ENCODE measurements at places on chromosomes 7 and 10. TPM values are rescaled to one million over a fixed set of nuclear protein-coding genes. Genes with fewer than 3 reads are reported as not detected.
A peak's percentile ranks its signal among the peaks of the same experiment; 100 is the strongest.

- DNase-seq, result no peak
Observed at GRCh38 chr10:87550741-87551140, 46.0 kb downstream of the MINPP1 start.

DNA sequence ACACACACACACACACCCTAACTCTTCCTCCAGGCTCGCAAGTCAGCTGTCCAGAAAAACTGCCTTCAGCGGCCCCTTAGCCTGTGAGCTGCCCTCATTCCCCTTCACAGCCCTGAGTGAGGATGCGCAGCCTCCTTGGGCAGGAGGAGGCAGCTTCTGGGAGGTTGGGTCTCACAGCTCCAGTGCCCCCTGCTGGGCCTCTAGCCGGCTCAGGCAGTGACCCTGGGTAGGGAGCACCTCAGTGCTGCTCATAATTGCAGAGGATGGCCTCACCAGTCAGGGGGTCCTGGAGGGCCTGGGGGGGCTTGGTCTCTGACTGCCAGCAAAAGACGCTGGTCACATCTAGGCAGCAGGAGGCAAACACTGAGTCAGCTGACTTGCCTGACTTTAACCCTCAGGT lies 43.7 kb downstream of the ZNF273 start:
- no peak for DNase-seq

DNA sequence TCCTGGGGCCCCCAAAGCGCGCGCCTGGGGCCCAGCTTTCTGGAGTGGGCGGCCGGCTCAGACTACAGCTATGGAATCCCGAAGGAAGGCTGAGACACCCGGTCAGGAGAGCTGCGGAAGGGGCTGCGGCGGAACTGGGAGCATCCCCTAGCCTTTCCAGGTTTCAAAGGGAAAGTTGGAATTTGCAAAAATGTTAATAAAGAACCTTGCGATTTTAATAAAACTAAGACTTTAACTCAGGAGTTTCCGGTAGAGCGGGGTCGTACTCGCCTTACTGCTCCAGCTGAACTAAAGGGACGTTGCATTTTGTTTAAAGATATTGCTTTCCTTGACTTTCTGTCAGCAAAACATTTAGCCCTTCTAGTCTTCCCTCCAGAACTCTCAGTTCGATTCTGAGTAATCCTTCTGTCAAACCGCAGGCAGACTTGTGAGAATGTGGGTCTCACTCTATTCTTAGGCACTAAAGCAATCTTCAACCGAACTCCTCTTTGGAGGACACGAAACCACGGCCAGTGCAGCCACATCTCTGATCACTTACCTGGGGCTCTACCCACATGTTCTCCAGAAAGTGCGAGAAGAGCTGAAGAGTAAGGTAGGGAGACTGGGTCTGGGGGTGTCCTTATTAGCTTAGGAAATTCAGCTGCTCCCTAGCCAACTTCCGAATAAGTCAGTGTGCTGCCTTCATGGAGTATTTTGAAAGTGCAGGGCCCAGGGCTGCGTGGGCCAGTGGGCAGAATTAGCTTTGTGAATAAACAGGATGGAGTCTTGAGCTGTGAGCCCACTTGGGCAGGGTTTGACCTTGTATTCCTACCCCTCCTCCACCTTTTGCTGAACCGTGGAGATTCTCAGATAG lies 1.9 kb downstream of the CYP26A1 start:
- DNase-seq, result no peak

DNA sequence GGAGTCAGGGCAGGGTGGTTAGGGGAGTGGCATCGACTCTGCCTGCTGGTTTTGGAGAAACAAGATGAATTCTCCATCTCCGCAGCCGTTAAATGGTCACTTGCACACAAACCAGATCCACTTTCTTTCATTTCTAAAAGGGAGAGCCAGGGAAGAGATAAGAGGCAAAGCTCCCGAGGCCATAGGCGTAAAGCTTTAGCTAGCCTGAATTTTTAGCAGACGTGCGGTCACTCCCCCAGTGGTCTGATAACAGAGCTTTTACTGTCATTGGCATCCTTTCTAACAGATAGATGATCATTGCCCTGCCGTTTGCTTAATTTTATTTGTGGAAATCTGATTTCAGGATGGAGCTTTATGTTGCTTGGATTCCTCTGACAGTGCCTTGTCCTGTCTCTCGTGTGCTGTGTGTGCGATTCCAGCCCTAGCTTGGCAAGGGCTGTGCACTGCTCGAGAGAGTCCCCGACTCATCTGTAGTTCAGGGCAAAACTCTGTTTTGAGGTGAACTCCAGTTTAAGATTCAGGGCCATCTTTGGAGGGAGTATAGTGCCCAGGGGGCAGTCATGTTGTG lies 62.5 kb downstream of the GATA3 start:
- DNase-seq, result no peak

DNA sequence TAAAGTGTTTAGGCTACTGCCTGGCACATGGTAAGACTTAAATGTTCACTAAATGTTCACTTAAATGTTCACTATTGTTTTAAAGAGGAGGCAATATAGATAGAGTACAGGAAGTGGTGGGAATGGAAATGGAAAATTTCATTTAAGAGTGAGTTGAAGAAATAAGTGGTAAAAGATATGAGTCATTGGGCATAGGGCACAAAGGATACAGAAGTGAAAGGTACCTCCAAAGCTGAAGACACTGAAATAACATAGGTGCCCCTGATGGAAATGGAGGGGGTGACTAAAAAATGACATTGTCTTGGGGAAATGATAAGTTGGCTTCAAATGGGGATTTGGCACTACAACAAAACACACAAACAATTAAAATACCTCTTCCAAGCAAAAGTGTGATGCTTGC lies 5.2 kb upstream of the FRA10AC1 start:
- no peak for DNase-seq

DNA sequence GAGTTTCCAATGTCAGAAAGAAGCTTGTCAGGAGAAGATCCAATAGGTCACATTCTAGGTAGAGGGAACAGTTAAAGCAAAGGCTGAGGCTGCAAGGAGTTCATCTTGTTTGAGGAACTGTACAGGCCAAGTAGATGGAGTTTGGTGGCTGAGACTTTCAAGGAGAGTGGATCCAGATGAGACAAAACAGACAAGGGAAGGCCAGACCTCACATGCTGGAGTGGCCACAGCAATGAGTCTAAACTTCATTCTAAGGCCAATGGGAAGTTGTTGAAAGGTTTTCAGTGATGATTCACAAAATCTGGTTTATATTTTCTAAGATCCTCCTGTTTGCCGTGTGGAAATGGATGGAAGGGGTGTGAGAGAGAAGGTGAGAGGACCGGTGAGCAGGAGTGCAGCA lies 40.0 kb downstream of the EPDR1 start:
- peak; percentile 37 for DNase-seq

- DNase-seq, result no peak
Observed at GRCh38 chr7:28176645-28177044, 4.0 kb downstream of the JAZF1 start.

DNA sequence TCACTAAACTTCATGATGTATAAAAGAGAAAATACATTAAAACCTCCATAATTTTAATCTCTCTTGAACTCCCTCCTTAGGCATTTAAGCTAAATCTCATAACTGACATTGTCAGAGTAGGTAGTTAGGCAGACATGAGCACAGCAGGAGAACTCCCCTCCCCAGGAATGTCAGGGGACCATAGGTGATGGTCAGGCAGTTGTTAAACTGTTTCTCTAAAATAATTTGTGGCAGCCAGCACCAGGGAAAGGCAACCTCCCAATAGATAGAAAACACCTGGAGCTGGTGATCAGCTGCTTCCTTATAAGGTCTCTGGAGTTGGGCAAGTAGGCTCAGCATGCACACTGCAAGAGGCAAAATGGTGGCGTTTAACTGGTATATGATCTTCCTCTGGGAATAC lies 73.0 kb downstream of the TPK1 start:
- no peak for DNase-seq

- DNase-seq, result no peak
Observed at GRCh38 chr7:100380196-100380595, 6.9 kb downstream of the PILRA start.

- DNase-seq, result no peak
Observed at GRCh38 chr10:59631882-59632807, 77.5 kb downstream of the SLC16A9 start.

DNA sequence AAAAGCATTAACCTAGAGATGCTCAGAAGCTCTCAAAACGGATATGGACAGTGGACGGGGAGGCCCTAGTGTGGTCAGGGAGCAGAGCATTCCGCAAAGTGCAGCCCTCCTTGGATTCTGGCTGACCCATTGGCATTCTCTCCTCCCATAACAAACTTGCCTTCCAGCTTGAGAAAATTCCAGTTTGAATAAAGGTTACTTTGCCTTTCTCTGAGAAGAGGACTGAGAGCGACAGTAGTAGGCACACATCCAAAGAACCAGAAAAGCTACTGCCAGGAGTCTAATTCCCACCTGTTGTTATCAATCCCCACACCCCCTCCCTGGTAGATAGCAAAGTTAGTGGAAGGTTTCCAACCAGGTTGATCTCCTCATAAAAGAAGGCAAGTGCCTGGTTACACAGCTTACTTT lies 84.7 kb upstream of the TRIL start:
- no peak for DNase-seq

GRCh38 chr7:142477079-142477651 lies 219.3 kb upstream of the PRSS58 start:
- peak; percentile 65 for DNase-seq

GRCh38 chr7:51823437-51823836 lies 506.8 kb upstream of the COBL start:
- DNase-seq, result no peak

- no peak for DNase-seq
Observed at GRCh38 chr10:59807629-59808620, 54.7 kb upstream of the MRLN start.

DNA sequence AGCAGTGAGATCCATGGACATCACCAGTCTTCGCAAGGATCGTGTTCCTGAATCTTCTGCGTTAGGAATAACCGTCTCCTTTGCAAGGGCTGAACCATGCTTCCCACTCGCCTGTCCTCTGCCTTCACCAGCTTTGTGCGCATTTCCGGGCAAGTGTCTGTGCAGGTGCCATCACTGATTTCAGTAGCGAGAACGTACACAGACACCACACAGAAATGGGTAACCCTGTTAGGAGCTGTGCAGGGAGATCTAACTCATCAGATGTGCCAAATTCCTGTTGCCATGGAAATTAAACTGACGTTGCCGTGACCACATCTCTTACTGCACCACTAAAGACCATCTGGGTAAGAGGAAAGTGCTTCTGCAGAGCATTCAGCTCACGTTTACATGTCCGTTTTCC lies 146.3 kb downstream of the DIP2C start:
- DNase-seq, result no peak

GRCh38 chr7:5630670-5631069 lies 150.8 kb downstream of the RNF216 start:
- DNase-seq, result no peak

DNA sequence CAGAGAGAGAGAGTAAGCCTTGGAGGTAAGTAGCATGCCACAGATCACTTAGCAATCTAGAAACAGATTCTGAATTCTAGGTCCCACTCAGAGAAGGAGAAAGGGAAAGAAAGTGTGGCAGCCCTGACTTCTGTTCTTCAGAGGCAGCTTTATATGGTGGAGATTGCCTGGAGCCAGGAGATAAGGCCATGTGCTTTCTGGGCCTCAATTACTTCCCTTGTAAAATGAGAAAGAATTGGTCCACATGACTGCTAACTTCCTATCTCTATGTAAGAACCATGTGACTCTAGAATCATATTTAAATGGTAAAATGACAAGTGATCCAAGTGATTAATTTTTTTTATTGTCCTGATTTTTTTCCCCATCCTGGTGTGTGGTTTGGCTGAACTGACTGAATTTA lies 64.1 kb downstream of the HHEX start:
- no peak for DNase-seq

- no peak for DNase-seq
Observed at GRCh38 chr7:131786204-131786603, 229.8 kb upstream of the PODXL start.

- no peak for DNase-seq
Observed at GRCh38 chr10:49113741-49114141, 1.6 kb downstream of the VSTM4 start.

DNA sequence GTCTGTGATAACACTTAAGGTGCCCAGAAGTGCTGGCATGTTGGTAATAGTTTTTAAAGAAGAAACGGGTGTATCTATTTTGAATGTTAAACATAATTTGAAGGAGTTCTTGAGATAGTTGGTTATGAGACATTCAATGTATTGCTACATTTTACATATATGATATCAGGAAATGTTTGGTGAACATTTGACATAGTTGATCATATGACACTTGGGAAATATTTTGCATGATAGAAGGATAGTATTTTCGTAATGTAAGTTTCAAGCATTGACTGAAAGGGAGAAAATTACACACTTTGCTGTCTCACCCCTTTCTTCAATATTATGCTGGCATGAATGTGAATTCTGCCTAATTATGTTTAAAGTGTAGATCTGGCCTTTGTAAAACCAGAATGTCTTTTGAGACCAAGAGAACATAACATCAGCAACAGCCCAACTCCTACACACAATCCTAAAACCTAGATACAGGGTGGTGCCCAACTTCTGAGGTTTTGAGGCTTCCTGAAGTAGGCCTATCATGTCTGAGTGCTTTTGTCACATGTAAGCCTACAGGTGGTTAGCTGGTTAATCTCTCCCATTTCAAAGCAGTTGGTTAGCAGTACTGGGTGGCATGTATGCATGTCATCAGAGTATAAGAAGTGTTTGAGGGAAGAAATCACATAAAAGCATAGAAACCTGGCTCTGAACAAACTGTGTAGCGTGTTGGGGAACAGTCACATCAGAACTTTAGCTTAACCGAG lies 2.1 kb downstream of the ADD3 start:
- DNase-seq, result no peak

GRCh38 chr10:112538168-112538567 lies 91.2 kb downstream of the VTI1A start:
- DNase-seq, result no peak

- no peak for DNase-seq
Observed at GRCh38 chr7:115060095-115060870, 138.4 kb downstream of the MDFIC start.

- DNase-seq, result no peak
Observed at GRCh38 chr10:121128164-121128563, 277.0 kb downstream of the WDR11 start.

DNA sequence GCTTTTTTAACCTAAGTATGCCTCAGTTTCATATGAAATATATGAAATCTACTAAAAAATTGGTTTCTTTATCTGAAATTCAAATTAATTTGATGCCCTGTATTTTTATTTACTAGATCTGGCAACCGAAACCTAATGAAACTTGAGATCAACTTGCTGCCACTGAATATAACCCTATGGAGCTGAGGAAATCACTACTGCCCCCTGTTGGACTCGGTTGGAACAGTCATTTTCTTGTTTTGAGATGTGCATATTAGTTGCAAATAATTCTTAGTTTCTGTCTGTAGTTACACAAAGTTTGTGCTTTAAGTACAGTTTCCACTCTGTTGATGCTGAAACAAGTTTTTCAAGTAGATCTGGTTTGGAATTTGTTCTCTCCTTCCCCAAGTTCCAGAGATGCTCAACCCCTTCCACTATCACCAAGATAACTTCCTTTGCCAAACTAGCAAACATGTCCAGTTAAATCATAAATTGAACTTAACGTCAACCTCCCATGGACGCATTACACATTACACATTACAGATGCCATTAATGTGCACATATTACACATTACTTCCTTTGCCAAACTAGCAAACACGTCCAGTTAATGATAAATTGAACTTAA lies 22.2 kb upstream of the EXOC4 start:
- peak; percentile 76 for DNase-seq

The NXPH1 gene
- not detected for total RNA-seq

The FAM171A1 gene
- 43.6 TPM for total RNA-seq

The SLC16A9 gene
- 0.25 TPM for total RNA-seq

The VAX1 gene
- total RNA-seq, result not detected

The GHRHR gene
- not detected for total RNA-seq

The HEPACAM2 gene
- total RNA-seq, result not detected

The JAZF1 gene
- total RNA-seq, result 8.3 TPM

The GAD2 gene
- not detected for total RNA-seq

The OR2A7 gene
- total RNA-seq, result 0.98 TPM

The LLCFC1 gene
- not detected for total RNA-seq

The AEBP1 gene
- 234 TPM for total RNA-seq

The SPDYE3 gene
- not detected for total RNA-seq
